Kidney capillary endothelial cell (primary cell): ENCODE measurements at places on chromosomes 6 and 20.

DNA sequence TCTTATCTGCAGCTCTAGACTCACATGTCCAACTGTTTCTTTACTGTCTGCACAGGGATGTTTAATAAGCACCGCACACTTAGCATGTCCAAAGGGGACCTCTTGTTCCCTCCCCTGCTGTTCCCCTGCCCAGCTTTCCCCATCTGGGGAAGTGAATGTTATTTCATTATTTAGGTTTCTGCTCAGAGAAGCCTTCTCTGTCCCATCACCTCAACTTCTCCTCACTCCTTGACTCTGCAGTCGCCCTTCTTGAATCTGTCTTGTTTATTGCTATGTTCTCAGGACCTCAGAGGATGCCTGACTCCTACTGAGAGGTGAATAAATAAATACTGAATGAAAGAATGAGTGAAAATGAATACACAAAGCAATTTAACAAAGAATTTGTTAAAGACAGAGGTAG is 121.0 kb downstream of the SASH1 start:
- DNase-seq = no peak

DNA sequence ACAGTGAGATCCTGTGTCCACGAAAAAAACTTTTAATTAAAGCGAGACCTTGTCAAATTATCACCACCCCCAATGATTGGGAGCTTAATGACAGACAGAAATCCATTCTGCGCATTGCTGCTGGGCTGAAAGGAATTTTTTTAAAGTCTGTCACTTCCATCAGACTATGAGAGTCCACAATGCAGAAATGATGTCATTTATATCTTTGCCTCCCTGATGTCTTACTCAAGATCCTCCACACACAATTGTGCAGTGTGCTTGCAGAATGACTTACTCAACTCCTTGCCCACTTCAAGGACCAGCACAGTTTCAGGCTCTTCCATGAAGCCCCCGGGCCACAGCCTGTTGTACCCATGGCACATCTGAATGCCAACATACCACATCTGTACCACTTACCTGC is 41.0 kb downstream of the GPLD1 start:
- DNase-seq = no peak

DNA sequence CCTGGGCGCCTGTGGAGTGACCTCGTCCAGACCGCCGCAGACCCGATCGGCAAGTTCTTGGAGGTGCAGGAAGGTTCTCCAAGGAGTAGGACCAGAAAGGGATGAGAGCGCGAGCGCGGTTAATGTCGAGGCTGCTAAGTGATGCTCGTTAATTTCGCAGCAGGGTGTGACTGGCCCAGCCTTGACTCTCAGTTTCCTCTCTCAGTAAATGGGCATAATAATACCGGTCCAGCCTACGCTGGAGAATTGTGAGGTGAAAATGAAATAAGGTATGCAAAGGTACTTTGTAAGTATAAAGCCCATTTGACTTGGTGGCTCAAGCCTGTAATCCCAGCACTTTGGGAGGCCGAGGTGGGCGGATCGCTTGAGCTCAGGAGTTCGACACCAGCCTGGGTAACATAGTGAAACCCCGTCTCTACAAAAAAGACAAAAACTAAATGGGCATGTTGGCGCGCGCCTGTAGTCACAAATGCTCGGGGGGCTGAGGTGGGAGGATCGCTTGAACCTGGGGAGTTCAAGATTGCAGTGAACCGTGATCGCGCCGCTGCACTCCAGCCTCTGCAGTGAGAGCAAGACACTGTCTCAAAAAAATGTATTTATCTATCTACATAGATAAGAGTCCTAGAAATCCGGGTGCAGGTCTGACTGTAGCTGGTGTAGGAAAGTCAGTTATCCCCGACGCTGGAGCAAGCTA is 634 bp upstream of the BTBD9 start:
- no peak for DNase-seq

GRCh38 chr6:132190815-132191175 is 210.5 kb downstream of the MOXD1 start:
- DNase-seq = no peak

DNA sequence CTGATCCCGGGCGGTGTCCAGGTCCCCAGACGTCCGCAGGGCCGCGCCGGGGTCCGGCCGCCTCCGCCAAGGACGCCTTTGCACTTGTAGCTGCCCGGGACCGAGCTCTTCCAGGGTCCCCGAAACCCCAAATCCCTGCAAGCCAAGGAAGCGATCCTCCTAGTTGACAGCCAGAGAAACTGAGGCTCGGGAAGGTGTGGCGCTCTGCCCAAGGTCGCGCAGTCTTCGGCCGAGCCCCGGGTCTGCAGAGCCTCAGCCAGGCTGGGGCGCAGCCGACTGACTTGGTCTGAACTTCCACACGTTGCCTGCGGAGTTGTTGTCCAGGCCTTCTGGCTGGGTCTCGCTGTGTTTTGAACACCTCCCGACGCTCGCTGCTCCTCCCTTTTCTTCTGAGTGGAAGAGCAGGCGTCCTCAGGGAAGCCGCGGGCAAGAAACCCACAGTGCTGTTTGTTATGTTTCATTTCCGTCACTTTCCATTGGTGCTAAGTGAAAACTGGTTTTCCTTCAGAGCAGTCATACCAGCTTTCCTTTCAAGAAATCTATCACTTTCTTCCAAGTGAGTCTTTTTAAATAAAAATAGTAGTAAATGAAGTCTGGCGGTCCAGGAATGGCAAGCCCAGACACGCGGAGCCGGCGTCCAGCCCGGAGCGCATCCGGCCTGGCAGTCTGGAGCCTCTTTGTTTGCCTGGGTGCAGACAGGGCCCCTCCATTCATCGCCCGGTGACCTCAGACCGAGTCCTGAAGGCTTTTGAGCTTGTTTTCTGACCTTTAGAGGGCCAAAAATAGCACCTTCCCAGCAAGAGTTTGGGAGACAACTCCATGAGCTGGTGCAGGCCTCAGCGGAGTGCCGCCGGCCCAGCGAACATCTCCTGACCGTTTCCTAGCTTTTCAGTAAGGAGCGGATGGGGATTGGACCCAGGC is 698 bp downstream of the FAM210B start:
- DNase-seq = peak; percentile 75

GRCh38 chr6:1630212-1630770 is 20.6 kb downstream of the FOXC1 start:
- no peak for DNase-seq

- DNase-seq = no peak
Observed at GRCh38 chr20:25033265-25033923, 24.5 kb downstream of the ACSS1 start.

GRCh38 chr6:30769853-30770524 is 25.6 kb upstream of the IER3 start:
- DNase-seq = no peak

- no peak for DNase-seq
Observed at GRCh38 chr6:116535109-116535508, 10.4 kb downstream of the TRAPPC3L start.

DNA sequence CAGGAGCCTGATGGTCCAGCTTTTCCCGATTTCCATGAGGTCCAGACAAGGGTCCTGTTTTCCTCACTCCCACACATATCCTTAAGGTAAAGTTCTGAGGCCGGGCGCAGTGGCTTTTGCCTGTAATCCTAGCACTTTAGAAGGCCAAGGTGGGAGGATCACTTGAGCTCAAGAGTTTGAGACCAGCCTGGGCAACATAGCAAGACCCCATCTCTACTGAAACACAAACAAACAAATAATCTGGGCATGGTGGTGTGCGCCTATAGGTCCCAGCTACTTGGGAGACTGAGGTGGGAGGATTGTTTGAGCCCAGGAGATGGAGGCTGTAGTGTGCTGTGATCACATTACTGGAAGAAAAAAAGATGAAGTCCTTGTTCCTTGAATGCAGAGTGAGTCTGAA is 53.2 kb upstream of the IYD start:
- DNase-seq = no peak
